ENCODE measurements at places on chromosomes 6 and 20.

GRCh38 chr20:5910186-5910585 lies 40.1 kb downstream of the TRMT6 start:
- DNase-seq = no peak

DNA sequence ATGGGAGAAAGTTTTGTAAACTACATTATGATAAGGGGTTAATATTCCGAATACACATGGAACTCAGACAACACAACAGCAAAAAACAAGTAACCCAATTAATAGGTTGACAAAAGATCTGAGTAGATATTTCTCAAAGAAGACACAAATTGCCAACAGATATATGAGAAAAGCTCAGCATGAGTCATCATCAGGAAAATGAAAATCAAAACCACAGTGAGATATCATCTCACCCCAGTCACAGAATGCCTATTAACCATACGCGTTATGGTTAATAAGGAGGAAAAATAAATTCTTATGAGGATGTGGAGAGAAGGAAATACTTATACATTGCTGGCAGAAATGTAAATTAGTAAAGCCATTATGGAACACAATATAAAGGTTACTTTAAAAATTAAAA lies 695.0 kb downstream of the COL12A1 start:
- no peak for DNase-seq

DNA sequence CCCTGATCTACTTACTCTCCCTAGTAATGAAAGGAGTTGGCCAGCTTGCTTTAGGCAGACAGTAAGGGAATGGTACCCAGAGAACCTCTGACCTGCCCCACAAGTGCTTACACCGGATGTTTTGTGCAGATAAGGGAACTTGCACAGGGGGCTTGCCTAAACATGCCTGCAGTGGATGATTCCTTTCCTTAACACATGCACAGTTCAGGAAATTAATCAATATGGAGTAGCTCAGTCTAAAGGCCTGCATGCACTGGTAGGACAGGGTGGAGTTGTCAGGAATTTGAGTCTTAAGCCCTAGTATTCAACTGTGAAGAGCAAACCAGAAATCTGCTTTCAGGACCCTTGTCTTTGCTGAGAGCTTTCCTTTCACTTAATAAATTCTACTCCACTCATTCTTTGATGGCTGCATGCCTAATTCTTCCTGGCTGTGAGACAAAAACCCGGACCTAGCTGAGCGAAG lies 3.9 kb upstream of the TRIM38 start:
- DNase-seq = no peak

DNA sequence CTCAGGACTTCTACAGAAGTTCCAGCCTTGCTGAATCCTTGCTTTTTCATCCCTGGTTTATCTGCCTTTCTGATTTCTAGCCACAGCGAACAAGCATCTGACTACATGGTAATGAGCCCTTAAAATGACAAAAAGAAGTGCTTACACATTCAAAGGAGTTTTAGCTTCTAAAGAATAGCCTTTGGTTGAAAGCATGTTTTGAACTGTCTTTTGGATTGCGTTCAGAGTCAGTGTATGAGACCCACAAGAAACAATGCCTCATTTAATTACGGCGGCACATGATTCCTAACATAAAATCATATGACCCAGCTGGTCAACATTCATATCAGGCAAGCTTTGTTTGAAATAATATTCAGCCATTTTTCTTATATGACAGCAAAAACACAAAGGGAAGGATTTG lies 784.2 kb downstream of the KIF16B start:
- DNase-seq = no peak

DNA sequence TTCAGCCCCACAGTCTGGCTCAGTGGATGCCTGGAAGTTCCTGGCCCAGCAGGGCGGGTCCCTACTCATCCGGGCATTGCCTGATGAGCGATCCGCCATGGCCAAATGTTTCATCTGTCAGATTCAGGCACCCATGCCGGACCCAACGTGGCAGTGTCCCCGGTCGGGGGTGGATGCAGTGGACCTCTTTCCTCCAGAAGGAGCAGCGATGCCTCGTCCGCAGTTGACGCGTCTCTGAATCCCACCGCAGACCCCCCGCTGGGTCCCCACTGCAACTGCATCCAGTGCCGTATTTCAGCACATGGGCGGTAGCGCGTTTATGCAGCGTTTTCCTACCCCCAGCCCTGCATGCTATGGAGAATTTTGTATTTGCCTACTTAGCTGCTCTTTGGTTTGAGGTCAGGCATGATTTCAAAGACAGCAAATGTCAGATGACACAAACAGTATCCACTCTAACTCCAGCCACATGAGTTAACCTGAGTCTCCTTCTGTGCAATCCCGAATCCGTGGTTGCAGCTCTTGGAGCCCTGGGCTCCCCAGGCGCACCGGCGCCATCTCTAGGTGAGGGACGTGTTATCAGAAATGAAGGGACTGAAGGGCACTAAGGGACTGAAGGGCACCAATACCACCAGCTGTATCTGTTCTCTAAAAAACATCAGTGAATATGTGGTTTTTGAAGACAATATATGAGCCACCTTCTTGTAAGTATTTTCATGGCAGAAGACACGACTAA lies 72.6 kb upstream of the THBS2 start:
- DNase-seq = no peak

GRCh38 chr6:110475066-110475653 lies 1.3 kb downstream of the SLC22A16 start:
- DNase-seq = no peak

DNA sequence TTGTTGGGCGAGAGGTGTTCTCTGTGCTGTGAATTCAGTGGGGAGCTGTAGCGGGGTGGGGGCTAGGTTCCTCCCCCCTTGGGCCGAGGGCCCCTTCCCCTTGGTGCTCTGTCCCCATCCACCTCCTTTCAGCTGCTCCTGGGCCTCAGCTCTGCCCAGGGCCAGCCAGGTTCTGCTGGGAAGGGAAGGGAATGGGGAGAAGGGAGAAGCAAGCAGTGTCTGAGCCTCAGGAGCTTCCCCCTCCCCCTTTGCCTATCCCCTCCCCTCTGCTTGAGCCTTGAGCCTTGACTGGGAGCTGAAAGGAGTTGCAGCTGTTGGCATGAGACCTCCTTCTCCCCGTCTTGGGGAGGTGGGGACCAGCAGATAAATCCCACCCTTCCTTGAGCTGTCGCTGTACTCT lies 576 bp upstream of the RRP36 start:
- no peak for DNase-seq

- no peak for DNase-seq
Observed at GRCh38 chr20:53296451-53297153, 297.0 kb downstream of the ZNF217 start.

- no peak for DNase-seq
Observed at GRCh38 chr6:30097902-30098768, 14.8 kb downstream of the TRIM31 start.

- DNase-seq = no peak
Observed at GRCh38 chr6:42795651-42796050, 13.8 kb downstream of the BICRAL start.

DNA sequence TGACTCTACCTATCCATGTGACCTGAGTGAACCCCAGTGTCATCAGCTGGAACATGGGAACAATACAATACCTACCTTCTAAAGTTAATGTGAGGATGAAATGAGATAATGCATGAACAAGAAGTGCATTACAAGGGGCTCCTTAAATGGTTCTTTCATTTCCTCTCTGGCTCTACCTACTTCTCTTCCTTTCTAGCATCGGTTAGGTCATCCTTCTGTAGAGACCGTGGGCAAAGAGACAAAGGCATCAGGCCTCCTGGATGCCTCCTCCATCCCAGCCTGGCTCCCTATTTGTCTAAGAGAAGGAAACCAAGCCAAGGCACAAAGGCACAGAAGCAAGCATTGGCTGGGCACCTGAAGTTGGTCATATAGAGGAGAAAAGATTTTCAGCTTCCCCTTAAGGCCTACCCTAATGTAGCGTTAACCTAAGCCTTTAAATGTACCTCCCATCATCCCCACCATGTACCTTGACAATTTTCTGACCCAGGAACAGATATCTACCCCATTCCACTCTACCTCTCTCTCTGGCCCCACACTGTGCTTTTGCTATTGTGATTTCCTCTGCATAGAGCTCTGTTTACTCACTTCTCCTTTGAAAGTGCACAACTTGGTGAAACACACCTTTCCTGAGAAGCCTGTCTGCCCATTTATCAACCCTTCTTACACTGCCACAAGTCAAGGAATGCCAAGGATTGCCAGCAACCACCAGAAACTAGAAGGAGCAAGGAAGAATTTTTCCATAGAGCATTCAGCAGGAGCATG lies 86.6 kb downstream of the GCLC start:
- DNase-seq = no peak

GRCh38 chr6:75676377-75676776 lies 72.7 kb upstream of the MYO6 start:
- DNase-seq = no peak

- no peak for DNase-seq
Observed at GRCh38 chr6:23498013-23498412, 628.0 kb upstream of the NRSN1 start.

- no peak for DNase-seq
Observed at GRCh38 chr6:163745536-163746400, 331.2 kb downstream of the QKI start.
